Left forelimb (tissue), 1 donor: ENCODE measurements at places on chromosomes 12 and 14.

DNA sequence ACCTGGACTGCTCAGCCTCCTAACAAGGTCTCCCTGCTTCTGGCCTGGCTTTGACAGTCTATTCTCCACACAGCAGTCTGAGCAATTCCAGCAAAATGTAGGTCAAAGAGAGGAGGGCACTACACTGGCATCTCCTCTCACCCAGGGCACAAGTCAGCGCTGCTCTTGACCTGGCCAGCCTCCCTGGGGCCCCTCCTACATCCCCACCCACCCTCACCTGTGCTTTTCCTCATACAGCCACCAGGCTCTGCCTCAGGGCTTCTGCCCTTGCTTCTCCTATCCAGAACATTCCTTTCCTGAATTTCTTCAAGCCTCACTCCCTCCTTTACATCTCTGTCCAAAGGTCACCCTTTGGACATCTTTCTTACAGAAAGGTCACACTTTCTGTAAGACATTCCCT lies 33.7 kb downstream of the GALNT4 start:
- no peak for DNase-seq

DNA sequence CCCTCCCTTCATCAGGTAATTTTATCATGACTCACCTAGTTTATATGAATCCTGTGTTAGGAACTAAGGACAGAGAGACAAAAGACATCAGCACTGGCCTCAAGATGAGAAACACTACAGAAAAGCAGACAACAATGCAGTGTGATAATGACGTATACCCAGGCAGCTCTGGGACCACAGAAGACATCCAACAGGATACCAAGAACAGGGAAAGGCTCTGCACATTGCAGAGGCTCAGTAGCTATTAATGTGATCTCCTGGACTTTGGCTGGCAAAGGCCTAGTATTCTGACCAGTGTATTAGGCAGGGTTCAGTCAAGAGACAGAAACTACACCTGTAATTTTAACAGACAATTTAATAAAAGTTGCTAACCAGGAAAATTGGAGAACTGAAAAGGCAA lies 39.7 kb downstream of the CDK17 start:
- no peak for DNase-seq

DNA sequence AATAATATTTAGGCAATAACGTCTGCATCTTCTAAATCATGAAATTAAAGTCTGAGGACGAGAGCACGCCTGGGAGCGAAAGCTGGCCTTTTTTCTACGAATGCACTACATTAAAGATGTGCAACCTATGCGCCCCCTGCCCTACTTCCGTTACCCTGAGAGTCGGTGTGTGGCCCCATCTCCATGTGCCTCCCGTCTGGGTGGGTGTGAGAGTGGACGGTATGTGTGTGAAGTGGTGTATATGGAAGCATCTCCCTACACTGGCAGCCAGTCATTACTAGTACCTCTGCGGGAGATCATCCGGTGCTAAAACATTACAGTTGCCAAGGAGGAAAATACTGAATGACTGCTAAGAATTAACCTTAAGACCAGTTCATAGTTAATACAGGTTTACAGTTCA lies 19.3 kb downstream of the CKB start:
- DNase-seq, result no peak

DNA sequence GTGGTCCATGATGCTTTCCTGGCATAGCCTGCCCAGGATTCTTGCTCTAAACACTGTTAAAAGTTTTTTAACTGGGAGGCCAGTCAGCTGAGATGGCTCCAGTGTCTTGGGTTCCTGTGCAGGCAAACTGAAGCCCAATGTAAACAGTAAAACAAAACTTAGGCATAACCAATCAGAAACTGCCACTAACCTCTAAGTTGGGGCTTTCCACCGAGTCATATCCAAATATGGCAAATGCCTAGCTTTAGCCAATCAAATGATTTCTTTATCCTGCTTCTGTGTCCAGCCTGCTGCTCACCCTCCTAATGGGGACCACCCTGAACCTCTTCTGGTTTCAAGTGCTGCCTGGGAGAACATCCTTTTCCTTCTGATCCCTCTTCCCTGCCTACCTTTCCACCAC lies 277.9 kb downstream of the EMP1 start:
- no peak for DNase-seq

DNA sequence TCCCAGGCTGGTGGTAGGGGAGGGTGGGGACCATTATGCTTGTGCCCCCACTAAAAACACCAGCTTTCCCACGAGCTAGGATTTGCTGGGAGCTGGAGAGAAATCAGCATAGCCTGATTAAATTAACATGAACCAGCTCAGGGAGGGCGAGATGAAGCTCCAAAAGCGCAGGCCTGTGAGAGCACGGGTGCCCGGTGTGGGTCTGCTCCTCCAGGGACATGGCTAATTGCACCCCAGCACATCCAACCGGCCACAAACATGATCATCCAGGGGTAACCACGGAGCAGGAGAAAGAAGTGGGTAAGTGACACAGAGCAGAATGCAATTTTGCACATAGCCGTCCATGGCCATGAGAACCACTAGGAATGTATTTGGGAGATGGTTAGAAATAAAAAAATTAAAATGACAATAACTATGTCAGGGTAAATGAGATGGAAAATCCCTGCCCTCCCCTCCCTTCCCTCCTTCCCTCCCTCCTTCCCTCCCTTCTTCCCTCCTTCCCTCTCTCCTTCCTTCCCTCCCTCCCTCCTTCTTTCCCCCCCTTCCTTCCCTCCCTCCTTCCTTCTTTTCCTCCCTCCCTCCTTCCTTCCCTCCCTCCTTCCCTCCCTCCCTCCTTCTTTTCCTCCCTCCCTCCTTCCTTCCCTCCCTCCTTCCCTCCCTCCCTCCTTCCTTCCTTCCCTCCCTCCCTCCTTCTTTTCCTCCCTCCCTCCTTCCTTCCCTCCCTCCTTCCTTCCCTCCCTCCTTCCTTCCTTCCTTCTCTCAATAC lies 26.9 kb downstream of the CLMN start:
- DNase-seq, result no peak

DNA sequence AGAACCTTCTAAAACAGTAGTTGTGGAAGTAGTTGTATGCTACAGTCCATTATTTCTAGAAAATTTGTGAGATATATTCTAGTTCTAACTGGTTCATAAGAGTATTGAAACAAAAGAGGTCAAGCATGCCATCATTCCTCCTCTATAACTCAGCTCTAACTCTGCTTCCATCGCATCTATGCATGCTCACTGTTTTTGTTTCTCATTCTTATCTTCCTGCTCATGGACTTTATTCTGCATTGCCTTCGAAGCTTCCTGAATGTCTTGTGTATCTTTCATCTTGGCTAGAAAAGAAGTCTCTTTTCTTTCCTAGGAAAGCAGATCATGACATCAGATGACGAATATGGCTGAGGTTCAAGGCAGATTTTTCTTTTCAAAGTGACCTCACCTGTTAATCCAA lies 402 bp downstream of the LMNTD1 start:
- no peak for DNase-seq

- DNase-seq, result no peak
These were observed 362.9 kb downstream of the RAD51B start for GRCh38 chr14:68182492-68182891.

DNA sequence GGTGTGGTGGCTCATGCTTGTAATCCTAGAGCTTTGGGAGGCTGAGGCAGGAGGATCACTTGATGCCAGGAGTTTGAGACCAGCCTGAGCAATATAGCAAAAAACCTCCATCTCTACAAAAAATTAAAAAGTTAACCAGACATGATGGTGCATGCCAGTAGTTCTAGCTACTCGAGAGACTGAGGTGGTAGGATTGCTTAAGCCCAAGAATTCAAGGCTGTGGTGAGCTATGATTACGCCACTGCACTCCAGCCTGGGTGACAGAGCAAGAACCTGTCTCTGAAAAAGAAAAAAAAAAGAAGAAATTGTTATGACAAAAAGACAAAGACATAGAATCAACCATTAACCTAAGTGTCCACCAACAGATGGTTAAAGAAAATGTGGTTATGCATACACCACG lies 2.1 kb upstream of the ATP23 start:
- no peak for DNase-seq

DNA sequence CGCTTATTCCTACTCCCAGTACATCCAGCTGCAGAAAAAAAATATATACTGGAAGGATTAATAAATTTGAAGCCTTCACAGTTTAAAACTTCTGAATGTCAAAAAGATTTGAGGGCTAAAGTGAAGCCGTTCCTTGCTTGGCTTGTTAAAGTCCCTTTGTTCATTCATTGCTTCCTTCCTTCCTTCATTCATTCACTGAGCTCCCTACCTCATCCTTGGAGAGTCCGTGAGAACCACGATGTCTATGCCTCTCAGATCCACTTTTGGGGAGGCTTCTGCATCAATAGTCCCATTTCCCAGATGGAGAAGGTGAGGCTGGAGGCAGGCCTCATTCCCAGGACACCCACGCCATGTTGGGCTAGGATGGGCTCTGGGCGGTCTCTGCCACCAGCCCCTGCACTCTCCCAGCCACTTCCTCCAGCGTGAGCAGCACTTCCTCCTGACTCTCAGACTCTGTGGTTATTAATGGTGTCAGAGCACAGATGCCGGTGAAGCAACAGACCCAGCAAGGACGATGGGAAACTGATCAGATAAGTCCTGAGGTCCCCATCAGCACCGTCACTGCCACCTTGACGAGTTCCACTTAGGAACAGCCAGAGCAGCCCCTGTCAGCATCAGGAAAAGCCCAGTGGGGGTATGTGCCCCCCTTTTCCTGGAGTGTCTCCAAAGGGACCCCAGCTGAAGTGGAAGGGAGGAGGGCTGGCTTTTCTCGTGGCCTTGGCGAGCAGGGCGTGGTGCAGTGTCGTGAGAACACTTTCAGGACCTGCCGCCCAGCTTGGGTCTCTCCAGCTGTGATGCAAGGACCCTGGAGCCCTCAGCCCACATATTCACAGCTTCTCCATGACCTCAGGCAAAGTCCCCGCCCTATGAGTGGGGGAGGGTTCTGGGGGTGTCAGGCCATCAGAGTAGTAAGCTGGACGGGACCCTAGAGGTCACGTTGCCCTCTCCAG lies 21.2 kb downstream of the ASB2 start:
- no peak for DNase-seq

DNA sequence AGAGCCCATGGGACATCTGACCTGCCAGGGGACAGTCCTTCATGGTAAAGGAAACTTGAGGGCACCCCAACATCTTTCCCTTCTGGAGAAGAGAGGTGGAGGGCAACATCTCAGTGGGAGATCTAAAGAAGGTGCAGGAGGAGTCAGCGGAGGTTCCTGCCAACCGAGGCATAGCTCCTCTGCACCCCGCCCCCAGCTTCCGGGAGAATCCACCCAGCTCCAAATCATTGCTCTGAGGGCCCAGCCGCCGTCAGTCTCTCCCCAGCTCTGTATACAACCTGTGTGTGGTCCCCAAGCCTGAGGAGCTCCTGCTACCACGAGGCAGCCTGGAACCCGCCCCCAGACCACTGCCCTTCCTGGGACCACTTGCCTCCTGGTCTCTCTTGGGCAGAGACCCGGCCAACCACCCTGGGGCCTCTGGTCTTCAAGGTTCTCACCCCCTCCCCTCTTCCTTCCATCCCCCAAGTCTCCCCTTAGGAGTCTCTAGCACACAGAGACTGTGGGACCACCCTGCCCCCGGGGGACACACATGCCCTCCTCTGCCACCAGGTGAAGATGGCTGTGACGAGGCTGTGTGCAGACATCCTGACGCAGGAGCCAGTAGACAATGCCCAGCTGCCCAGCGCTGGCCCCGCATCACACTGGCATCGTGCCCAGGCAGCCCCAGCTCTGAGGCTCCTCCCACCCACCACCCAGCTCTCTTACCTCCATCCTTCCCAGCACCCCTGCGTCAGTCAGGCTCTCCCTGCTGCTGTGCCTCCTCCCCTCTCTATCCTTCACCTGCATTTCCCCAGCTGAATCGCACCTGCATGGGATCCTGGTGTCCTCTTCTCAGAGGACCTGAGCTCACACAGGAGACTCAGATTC lies 13.0 kb upstream of the NUDT14 start:
- DNase-seq, result no peak

- no peak for DNase-seq
These were observed 30.6 kb downstream of the ITPK1 start for GRCh38 chr14:93084866-93085857.

- DNase-seq, result no peak
These were observed 9.0 kb downstream of the TSPAN9 start for GRCh38 chr12:3086211-3086610.

- no peak for DNase-seq
These were observed 576.1 kb downstream of the ALG10 start for GRCh38 chr12:34598352-34598827.

- no peak for DNase-seq
These were observed 45.6 kb upstream of the RIMBP2 start for GRCh38 chr12:130761537-130762318.

GRCh38 chr14:33938131-33938949 lies 12.5 kb downstream of the EGLN3 start:
- peak; percentile 76 for DNase-seq

- DNase-seq, result no peak
These were observed 24.1 kb upstream of the SLC6A13 start for GRCh38 chr12:286531-287300.

- no peak for DNase-seq
These were observed 23.6 kb upstream of the RPLP0 start for GRCh38 chr12:120224304-120225199.

- DNase-seq, result no peak
These were observed 132.8 kb downstream of the VRK1 start for GRCh38 chr14:96929950-96930349.

GRCh38 chr12:4379405-4379804 lies at the start of gene FGF23:
Gene FGF23, minus strand, starts transcription at chr12:4379712. Its CDS starts 130 bp downstream, at chr12:4379582.
- DNase-seq, result no peak

DNA sequence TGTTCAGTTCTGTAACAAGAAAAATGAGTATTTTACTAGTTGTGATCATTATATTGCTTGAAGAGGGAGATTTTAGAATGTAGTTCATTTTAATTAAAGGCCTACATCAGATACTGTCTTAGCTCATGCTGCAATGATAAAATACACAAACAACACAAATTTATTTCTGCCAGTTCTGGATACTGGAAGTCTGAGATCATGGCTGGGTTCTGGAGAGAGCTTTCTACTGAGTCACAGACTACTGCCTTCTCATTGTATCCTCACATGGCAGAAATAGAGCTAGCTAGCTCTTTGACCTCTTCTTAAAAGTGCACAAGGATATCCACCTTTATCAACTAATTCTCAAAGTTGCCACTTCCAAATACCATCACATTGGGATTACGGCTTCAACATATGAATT lies 53.8 kb downstream of the MIS18BP1 start:
- DNase-seq, result no peak
